ENCODE measurements at places on chromosomes 11 and 22.

DNA sequence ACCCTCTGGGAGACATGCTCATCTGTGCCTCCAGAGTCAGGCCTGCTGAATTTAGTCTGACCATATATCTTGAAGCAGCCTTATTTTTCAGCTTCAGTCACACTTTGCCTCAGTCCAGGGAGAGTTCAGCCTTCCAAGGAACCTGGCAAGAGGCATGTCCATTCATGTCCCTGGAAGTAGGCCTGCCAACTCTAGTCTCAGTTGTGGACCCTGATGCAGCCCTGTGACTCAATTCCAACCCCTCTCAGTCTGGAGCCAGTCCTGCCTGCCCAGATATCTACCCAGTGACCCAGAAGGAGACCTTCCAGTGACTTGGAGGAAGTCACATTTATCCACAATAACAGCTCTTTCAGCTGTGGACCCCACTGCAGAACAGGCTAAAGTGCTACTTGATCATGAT is 566.6 kb downstream of the TMEM135 start:
- no peak for DNase-seq

DNA sequence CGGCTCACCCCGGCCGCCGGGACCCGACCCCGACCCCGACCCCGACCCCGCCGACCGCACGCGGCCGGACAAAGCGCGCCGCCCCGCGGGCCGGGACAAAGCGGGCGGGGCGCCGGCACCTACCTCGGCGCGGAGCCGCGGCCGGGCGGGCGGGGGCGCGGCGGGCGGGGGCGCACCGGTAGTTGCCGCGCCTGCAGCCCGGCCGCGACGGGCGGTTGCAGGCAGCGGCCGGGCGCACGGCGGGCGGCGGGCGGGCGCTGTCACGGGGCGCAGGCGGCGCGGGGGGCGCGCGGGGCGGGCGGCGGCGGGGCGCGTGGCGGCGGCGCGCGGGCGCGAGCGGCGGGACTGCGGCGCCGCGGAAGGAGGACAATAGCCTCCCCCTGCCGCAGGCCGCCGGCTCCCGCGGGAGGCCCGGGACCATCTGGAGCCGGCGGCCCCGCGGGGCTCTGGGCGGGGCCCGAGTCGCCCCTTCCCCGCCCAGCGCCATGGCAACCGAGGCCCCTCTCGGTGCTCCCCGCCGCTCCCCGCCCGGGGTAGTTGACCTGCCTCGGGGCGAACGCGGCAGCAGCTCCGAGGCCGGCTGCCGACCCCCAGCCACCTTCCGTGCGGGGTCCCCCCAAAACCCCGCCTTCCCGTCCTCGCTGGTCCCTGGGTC is 851 bp downstream of the SPTBN2 start:
- no peak for DNase-seq

DNA sequence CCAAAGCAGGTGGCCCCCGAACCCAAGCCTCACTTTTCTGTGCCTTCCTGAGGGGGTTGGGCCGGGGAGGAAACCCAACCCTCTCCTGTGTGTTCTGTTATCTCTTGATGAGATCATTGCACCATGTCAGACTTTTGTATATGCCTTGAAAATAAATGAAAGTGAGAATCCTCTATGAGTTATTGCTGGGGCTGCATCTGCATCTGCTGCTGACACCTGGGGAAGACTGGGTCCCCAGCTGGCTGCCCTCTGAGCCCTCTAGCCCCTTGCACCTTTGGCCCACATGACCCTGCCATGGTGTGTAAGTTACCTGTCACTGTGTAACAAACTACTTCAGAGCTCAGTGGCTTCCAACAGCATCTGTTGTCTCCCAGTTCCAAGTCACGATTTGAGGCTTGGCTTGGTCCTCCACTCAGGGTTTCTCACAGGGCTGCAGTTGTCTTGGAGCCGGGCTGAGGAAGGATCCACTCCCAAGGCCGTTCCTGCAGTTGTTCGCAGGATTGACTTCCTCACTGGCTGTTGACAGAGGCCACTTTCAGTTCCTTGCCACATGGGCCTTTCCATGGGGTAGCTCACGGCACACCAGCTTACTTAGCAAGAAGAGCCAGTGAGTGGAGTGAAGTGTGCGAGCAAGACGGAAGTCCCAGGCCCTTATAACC is 13.5 kb upstream of the UVRAG start:
- DNase-seq = no peak

- DNase-seq = no peak
Measured at GRCh38 chr11:126891556-126892217, 108.9 kb downstream of the KIRREL3 start.

DNA sequence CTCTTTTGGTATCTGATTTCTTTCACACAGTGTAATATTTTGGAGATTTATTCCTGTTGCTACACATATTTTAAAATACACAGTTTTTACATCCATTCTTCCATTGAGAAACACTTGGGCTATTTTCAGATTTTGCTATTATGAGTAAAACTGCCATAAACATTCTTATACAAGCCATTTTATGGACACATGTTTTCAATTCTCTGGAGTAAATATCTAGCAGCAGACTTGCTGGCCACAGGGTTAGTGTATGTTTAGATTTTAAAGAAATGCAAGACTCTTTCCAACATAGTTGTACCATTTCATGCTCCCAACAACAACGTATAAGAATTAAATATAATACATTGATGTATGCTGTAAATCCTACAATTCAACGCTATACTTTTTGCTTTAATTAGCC is 360.8 kb upstream of the PITPNB start:
- DNase-seq = no peak

- DNase-seq = no peak
Measured at GRCh38 chr11:117064275-117064674, 34.0 kb downstream of the SIK3 start.

- DNase-seq = no peak
Measured at GRCh38 chr22:35072925-35073324, 7.0 kb downstream of the ISX start.

DNA sequence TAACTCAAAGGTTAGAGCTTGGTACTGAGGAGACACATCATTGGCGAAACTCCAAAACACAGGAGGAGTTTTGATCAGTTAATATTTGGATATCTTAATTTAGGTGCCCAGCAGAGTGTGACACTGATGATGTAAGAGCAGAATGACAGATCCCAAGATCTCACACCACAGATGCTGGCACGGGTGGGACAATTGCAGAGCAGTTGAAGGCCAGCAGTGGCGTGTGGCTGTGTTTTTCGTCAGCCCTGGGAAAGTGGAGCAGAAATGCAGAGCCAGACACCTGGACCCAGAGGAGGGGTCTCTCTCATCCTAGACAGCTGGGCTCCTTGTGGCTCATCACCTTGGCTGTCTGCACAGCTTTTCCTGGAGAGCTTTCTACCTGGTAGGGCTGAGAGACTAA is 59.7 kb upstream of the CTTN start:
- no peak for DNase-seq

GRCh38 chr11:131041331-131042040 is 125.2 kb upstream of the SNX19 start:
- no peak for DNase-seq

GRCh38 chr22:41383085-41383484 is 1.3 kb downstream of the TEF start:
- no peak for DNase-seq

- DNase-seq = no peak
Measured at GRCh38 chr11:1829039-1829820, 5.6 kb upstream of the SYT8 start.
